ENCODE measurements at places on chromosomes 13 and 19. TPM values are rescaled to one million over a fixed set of nuclear protein-coding genes. Genes with fewer than 3 reads are reported as not detected.

DNA sequence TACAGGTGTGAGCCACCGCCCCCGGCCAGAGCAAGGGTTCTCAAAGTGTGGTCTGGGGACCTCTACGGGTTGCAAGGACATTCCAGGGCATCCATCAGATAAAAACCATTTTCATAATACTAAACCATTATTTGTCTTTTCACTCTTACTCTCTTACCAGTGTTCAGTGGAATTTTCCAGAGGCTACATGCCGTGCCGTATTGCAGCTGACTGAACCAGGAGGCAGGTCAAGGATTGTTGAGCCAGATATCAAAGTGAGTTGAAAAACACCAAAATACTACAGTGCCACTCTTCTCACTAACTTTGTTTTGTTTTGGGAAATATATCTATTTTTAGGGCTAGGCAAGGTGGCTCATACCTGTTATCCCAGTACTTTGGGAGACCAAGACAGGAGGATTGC, 7.2 kb upstream of the PNMA8B start:
- DNase-seq, result no peak
- no peak overlapping the region for H3K27ac ChIP-seq
- no peaks in the 10 kb centered on the region for H3K36me3 ChIP-seq

GRCh38 chr13:61029064-61029463, 386.6 kb downstream of the PCDH20 start:
- DNase-seq, result no peak
- H3K36me3 ChIP-seq, result no peaks in the 10 kb centered on the region
- H3K27me3 ChIP-seq, result no peaks in the 10 kb centered on the region
- H3K27ac ChIP-seq, result no peak overlapping the region
- H3K4me1 ChIP-seq, result no peaks in the 10 kb centered on the region
- no peak overlapping the region for H3K4me3 ChIP-seq

- H3K27me3 ChIP-seq, result no peaks in the 10 kb centered on the region
- peak; percentile 79 for DNase-seq
- H3K4me1 ChIP-seq, result no peaks in the 10 kb centered on the region
- H3K4me3 ChIP-seq, result no peak overlapping the region
- no peaks in the 10 kb centered on the region for H3K36me3 ChIP-seq
Measured at GRCh38 chr19:40802300-40803169, 3.5 kb downstream of the EGLN2 start.

CA11 gene
- 12.0 TPM for total RNA-seq

AMER2 gene
- total RNA-seq, result not detected

B3GNT8 gene
- total RNA-seq, result 3.2 TPM

Measured in aorta (tissue), 5 donors.